ENCODE measurements at places on chromosomes 12 and 14.

DNA sequence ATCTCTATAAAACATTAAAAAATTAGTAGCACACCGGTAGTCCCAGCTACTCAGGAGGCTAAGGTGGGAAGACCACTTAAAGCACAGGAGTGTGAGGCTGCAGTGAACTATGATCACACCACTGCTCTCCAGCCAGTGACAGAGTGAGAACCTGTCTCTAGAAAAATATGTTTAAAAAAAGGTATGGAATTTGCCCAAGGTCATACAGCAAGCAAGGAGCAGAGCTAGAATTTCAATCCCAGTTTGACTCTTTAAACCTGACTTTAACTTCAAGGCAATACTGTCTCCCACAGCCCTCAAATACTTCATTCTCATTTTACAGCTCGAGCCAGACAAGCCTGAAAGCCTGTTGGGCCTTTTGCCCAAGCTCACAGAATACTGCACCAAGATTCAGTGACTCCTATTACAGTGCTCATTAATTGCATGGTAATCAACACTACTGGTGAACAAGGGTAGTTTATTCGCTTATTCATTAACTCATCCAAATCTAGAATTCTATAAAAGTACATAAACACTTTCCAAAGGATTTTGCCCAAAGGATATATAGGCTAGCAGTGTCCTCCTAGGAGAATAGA is 8.0 kb downstream of the HECTD4 start:
- no peak for DNase-seq

GRCh38 chr12:100875771-100876170 is 81.2 kb downstream of the ANO4 start:
- DNase-seq, result no peak

GRCh38 chr12:102753802-102754201 is 163.2 kb downstream of the PAH start:
- DNase-seq, result no peak

GRCh38 chr12:16913832-16914490 is 308.0 kb upstream of the LMO3 start:
- DNase-seq, result no peak

GRCh38 chr12:99381992-99382391 is 265.6 kb upstream of the GARIN6 start:
- peak; percentile 11 for DNase-seq

- no peak for DNase-seq
These were observed 4.7 kb upstream of the SLC2A14 start for GRCh38 chr12:7877420-7877819.

GRCh38 chr12:3300833-3301401 is 190.1 kb upstream of the PRMT8 start:
- no peak for DNase-seq

GRCh38 chr12:32148372-32148771 is 41.7 kb downstream of the BICD1 start:
- DNase-seq, result no peak

DNA sequence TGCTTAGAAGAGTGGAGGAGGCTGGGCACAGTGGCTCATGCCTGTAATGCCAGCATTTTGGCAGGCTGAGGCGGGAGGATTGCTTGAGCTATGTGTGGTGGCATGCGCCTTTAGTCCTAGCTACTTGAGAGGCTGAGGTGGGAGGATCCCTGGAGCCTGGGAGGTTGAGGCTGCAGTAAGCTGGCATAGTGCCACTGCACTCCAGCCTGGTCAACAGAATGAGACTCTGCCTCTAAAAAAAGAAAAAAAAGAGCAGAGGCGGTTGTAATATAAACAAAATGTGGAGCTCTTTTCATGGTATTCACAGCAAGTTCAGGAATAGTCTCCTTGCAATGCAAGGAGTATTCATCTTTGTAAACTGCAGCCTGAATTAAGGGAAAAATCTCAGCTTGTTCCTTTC is 27.2 kb downstream of the ARID2 start:
- no peak for DNase-seq

DNA sequence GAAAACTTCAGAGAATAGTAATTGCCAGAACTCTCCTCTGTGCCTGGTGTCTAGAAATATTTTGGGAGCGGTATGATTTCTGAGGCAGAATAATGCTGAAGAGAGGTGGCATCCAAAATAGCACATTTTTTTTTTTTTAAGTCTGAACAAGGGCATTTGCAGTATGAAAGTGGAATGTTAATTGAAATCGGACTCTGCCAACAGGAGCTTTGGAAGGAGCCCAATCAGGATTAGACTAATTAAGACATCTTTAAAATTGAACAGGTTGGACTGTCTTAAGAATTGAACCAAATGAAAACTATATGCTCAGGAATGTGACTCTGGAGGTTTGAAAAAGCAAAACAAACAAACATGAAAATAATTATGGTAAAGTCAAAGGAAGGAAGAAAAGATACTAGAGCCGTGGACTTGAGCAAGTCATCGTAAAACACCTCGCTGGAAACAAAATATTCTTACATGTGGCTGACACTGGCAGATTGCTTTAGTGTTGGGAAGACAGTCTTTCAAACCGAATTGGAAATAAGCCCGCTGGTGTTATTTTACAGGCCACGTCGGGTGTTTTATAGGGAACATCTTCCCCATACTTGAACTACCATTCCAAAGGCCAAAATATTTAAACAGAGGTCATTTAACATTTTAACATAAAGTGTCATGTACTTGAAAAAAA is 436.3 kb downstream of the VRK1 start:
- peak; percentile 61 for DNase-seq

- no peak for DNase-seq
These were observed 14.4 kb upstream of the FIGNL2 start for GRCh38 chr12:51862947-51863346.

- no peak for DNase-seq
These were observed 924 bp upstream of the MANSC1 start for GRCh38 chr12:12350868-12351463.

DNA sequence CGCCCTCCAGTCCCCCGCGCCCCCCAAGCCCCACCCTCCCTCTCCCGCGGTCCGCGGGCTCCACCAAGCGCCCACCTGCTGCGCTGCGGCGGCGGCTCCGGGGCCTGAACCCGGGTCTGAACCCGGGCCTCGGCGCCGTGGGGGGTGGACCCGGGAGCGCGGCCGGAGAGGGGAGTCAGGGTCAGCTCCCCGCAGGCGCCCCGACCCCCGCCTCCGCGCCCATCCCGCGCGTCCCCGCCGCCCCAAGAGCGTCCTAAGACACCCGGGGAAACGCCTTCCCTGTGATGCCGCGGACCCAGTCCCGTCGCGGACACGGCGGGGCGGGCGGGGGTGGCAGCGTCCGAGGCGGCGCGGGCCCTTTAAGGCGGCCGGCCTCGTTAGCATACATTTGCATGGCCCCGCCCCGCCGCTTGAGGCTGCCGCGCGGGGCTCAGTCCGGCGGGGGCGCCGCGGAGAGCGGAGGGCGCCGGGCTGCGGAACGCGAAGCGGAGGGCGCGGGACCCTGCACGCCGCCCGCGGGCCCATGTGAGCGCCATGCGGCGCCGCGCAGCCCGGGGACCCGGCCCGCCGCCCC is at the start of gene MMP17:
TSS of gene MMP17 (plus strand) at position 433 of the 574 bp plus-strand sequence. CDS start at position 535, 102 bp downstream.
- peak; percentile 63 for DNase-seq

DNA sequence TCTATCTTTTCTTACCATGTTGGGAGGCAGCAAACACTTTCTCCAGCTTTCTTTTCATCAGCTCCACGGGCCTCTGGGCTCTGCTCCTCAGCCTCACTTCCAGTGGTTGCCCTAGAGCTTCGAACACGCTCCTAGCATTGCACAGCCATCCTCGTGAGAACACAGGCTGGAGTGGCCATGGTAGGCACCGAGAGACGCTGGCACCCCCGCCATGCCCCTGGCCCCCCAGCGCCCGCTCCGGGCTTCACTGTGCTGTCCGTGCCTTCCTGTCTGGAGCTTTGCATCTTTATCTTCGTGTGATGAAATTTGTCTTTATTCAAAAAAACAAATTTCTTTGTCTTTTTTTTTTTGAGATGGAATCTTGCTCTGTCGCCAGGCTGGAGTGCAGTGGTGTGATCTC is 352.2 kb downstream of the TMEM121 start:
- DNase-seq, result no peak

GRCh38 chr14:100078997-100079725 is 13.9 kb downstream of the EVL start:
- no peak for DNase-seq

DNA sequence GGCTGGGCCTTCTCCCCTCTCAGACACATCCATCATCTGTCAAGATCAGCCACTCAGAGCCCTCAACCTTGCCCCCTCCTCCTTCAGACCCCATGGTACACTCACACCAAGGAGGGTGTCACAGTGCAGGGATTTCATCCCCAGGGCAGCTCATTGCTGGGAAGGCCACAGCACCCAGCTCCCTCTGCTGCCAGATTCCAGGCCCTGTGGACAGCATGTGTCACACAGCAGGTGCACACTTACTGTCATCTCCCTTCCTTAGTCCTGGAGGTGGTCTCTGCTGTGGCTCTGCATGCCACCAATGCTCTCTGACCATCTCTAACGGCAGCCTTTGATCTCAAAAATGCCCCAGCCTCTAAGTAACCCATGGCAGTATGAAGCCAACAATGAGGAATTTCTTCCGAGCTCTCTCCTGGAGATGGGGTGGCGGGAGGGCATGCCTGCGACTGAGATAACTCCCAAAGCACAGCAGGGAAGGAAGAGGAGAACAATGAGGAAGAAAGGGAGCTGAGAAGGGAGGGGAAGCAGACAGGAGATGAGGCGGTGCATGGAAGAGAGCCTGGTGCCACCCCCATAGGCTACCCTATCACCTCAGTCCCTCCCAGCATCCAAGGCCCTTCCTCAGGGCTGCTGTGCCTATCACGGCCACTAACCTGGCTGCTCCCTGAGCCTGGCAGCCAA is 101.0 kb downstream of the SINHCAF start:
- DNase-seq, result peak; percentile 71

DNA sequence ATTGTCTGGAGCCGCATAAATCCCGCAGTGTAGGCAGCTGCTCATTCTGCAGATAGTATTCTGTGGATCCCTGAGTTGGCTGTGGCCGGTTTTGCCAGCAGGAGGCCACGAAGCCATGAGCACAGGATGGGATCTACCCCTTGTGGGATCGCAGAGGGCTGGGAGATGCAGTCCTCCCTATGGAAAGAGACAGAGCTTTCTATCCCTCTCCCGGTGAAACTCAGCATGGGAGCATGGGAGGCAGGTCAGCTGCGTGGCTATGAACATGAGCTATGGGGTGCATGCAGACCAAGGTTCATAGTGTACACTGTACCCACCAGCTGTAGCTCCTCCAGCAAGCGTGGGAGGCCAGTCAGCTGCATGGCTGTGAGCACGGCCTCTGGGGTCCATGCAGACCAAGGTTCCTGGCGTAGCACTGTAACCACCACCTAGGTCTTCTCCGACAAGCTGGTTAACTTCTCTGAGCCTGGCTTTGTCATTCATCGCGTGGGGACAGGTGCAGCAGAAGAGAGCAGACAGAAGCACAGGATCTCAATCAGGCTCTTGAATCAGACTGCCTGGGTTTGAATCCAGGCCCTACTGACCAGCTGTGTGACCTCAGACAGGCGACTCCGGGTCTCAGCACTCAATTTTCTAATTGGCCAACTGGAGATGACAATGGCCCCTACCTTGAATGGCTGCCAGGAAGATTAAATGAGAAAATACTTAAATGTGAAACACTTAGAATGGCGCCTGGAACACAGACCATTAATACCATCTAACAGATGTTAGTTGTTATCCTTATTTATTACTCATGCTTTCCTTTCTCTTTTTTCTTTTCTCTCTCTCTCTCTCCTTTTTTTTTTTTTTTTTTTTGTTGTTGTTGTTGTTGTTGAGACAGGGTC is 6.0 kb downstream of the BDKRB1 start:
- DNase-seq, result no peak

GRCh38 chr14:68199554-68200151 is 380.1 kb downstream of the RAD51B start:
- no peak for DNase-seq

DNA sequence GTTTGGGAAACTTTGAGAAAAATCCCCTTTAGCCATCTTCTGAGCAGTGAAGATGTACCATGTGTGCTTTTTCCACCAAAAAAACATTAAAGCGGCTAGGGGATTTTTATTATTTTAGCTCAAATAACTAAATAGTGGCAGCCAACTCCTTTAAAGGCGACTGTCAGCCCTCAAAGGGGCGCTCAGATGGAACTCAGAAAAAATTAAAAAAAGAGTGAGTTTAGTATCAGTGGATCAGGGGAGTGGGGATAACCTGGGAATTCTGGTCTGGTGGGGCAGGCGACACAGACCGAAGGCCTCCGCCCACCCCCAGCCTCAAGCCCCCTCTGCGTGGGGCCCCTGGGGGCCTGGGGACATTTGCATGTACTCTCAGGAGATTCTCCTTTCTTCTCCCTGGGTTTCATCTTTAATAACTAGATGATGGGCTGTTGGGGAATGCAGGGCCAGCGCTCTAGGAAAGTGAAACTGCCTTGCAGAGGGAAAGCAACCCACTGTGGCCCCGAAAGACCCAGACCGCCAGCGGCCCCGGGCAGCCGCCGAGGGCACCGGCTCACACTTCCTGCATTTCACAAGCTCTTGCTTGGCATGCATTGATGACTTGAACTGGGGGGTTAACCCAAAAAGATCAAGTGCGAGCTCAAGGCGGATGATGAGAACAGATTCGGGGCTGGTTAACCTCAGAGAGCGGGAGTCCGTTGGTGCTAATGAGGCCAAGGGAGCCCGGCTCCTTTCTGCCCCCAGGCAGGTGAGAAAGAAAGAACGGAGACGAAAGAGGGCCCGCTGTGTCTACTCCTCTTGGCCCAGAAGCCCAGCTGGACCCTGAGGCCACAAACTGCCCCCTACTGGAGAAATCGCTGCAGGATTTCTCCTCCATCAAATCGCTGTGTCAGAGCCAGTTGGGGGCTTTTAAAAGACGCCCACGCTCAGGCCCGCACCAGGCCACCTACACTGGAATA is 7.3 kb upstream of the BATF start:
- no peak for DNase-seq

GRCh38 chr12:91973813-91974212 is 171.8 kb downstream of the BTG1 start:
- DNase-seq, result no peak

- DNase-seq, result no peak
These were observed 49.1 kb downstream of the ARL6IP4 start for GRCh38 chr12:123029550-123029949.

DNA sequence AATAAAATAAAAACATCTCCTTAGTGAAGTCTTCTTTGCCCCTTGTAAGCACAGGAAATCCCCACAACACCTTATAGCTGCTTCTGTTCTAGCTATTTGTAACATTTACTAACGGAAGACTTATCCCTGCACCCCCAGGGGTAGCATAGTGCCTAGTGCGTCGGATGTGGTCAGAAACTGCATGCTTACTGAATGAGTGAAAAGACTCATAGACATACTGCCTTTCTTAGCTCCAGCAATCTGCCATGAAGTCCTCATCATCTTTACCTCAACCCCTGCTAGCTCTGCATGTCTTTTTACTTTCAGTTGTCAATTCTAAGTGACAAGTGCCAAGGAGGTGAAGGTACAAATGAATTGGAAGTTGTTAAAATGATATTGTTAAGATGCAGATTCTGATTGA is 12.9 kb downstream of the RIOX1 start:
- DNase-seq, result no peak
